T-helper 17 cell (primary cell): ENCODE measurements at places on chromosomes 12 and 14.
A peak's percentile ranks its signal among the peaks of the same experiment; 100 is the strongest.

GRCh38 chr12:84627593-84627992, 285.0 kb downstream of the SLC6A15 start:
- no peak overlapping the region for H3K4me3 ChIP-seq
- no peaks in the 10 kb centered on the region for H3K27me3 ChIP-seq
- no peak overlapping the region for H3K27ac ChIP-seq
- DNase-seq, result no peak

GRCh38 chr14:61608245-61609165, 86.8 kb upstream of the HIF1A start:
- peaks cover 4% of the 10 kb centered on the region for H3K27me3 ChIP-seq
- H3K27ac ChIP-seq, result no peak overlapping the region
- peaks cover 2% of the 10 kb centered on the region for H3K36me3 ChIP-seq
- peaks cover 13% of the 10 kb centered on the region for H3K4me1 ChIP-seq
- no peak overlapping the region for H3K4me3 ChIP-seq

GRCh38 chr12:94560431-94561221, 89.7 kb downstream of the TMCC3 start:
- no peak overlapping the region for H3K4me3 ChIP-seq
- H3K27me3 ChIP-seq, result peaks cover 39% of the 10 kb centered on the region
- no peak for DNase-seq
- H3K27ac ChIP-seq, result no peak overlapping the region

DNA sequence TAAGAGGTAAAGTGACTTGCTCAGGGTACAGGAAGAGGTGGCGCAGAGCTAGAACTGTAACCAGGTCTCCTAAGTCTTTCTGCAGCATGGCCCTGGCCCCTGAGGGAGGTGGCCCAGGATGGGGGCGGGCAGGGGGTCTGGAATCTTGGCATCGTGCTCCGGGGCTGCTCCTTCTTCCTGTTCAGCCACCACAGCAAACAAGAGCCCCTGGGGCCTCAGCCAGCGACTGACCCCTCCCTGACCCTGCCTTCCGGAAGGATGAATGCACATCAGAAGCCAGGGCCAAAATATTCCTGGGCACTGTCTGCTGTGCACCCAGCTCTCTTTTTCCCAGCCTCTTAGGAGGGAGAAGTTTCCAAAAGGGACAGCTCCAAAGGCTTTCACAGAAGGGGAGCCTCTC, 242.8 kb downstream of the DPF3 start:
- H3K4me3 ChIP-seq, result no peak overlapping the region
- H3K27me3 ChIP-seq, result peaks cover 16% of the 10 kb centered on the region
- no peak overlapping the region for H3K27ac ChIP-seq

DNA sequence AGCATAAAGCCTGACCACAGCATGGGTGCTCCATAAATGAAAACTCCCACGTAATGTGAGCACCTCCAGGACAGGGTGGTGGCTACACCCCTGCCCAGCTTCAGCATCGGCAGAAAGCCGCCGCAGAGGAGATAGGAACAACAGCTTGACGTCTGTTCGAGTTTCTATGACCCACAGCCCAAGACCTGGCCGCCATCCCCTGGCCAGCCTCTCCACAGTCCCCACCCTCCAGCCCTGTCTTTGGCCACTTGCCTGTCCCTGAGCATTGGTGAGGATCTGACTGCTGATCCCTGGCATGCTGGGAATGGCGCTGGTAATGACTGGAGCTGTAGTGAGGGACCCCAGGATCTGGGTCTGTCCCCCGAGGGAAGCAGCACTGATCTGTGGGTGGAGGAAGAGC, 21.3 kb downstream of the POU6F1 start:
- H3K4me1 ChIP-seq, result peaks cover 2% of the 10 kb centered on the region
- no peaks in the 10 kb centered on the region for H3K36me3 ChIP-seq
- H3K27ac ChIP-seq, result no peak overlapping the region
- no peak for DNase-seq

DNA sequence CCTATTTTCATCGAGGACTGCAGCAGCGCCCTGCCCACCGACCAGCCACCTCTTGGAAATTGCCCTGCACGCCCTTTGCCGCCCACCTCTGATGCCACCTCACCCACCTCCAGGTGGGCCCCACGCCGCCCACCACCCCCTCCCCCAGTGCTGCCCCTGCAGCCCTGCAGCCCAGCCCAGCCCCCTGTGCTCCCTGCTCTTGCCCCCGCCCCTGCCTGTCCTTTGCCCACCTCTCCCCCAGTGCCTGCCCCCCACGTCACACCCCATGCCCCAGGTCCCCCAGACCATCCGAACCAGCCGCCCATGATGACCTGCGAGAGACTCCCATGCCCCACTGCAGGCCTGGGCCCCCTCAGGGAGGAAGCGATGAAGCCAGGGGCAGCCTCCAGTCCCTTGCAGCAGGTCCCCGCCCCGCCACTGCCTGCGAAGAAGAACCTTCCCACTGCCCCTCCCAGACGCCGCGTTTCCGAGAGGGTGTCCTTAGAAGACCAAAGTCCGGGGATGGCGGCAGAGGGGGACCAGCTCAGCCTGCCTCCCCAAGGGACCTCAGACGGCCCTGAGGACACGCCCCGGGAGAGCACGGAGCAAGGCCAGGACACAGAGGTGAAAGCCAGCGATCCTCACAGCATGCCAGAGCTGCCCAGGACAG, 96.5 kb downstream of the LGMN start:
- H3K4me1 ChIP-seq, result peaks cover 60% of the 10 kb centered on the region
- no peaks in the 10 kb centered on the region for H3K27me3 ChIP-seq
- peak overlapping the region; percentile 96 for H3K4me3 ChIP-seq
- peak overlapping the region; percentile 99 for H3K27ac ChIP-seq
- DNase-seq, result peak; percentile 26

- H3K36me3 ChIP-seq, result no peaks in the 10 kb centered on the region
- peaks cover 75% of the 10 kb centered on the region for H3K27me3 ChIP-seq
- no peak overlapping the region for H3K27ac ChIP-seq
- peaks cover 9% of the 10 kb centered on the region for H3K4me1 ChIP-seq
- no peak for DNase-seq
- H3K4me3 ChIP-seq, result no peak overlapping the region
Measured at GRCh38 chr14:96745500-96746051, 51.6 kb upstream of the VRK1 start.

DNA sequence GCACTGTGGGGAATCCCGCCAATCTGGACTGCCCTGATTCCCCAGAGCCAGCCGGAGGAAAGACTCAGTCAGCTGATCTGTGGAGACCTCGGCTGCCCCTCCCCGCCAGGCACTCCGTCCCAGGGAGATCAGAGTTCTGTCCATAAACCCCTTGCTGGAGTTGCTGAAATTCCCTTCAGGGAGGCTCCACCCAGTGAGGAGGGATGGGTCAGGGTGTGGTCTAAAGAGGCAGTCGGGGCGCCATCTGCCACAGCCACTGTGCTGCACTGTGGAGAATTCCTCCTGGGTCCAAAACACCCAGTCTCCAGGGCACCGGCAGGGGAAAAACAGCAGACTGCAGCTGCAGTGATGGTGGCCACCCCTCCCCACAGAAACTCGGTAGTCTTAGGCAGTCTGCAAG, 1922.3 kb upstream of the FLRT2 start:
- no peak for DNase-seq
- H3K36me3 ChIP-seq, result no peaks in the 10 kb centered on the region
- H3K27me3 ChIP-seq, result no peaks in the 10 kb centered on the region
- H3K4me3 ChIP-seq, result no peak overlapping the region
- no peak overlapping the region for H3K27ac ChIP-seq
- no peaks in the 10 kb centered on the region for H3K4me1 ChIP-seq

DNA sequence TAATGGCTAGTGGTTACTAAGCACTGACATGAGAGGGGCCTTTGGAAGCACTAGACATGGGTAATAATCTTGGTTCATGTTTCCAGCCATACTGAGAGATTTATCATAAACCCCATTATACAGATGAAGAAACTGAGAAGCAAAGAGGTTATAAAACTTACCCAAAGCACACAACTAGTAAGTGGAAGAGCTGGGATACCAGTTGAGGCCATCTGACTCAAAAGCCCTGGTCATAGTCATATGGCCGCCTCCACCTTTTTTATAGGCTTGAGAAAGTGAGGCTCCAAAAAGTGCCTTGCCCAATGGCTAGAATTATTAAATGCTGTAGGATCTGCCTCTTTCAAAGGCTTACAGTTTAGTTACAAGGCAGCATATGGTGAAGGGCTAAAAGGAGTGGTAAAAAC, 944 bp downstream of the TXNRD1 start:
- peak overlapping the region; percentile 87 for H3K4me3 ChIP-seq
- H3K4me1 ChIP-seq, result peaks cover 24% of the 10 kb centered on the region
- DNase-seq, result no peak
- H3K27me3 ChIP-seq, result no peaks in the 10 kb centered on the region

GRCh38 chr14:57364659-57365450, 25.5 kb upstream of the NAA30 start:
- H3K4me1 ChIP-seq, result peaks cover 3% of the 10 kb centered on the region
- H3K36me3 ChIP-seq, result no peaks in the 10 kb centered on the region
- H3K27me3 ChIP-seq, result peaks cover 62% of the 10 kb centered on the region
- no peak overlapping the region for H3K27ac ChIP-seq

- no peak overlapping the region for H3K27ac ChIP-seq
- H3K4me1 ChIP-seq, result no peaks in the 10 kb centered on the region
- no peaks in the 10 kb centered on the region for H3K36me3 ChIP-seq
- no peak for DNase-seq
- H3K27me3 ChIP-seq, result no peaks in the 10 kb centered on the region
- H3K4me3 ChIP-seq, result no peak overlapping the region
Measured at GRCh38 chr12:68521848-68522502, 88.7 kb upstream of the RAP1B start.

- no peaks in the 10 kb centered on the region for H3K36me3 ChIP-seq
- no peak for DNase-seq
- H3K27ac ChIP-seq, result peak overlapping the region; percentile 96
- no peaks in the 10 kb centered on the region for H3K27me3 ChIP-seq
- peak overlapping the region; percentile 92 for H3K4me3 ChIP-seq
Measured at GRCh38 chr14:73753887-73754795, 40.0 kb upstream of the PNMA1 start.

- H3K36me3 ChIP-seq, result no peaks in the 10 kb centered on the region
- peaks cover 19% of the 10 kb centered on the region for H3K4me1 ChIP-seq
- peak overlapping the region; percentile 92 for H3K27ac ChIP-seq
- no peaks in the 10 kb centered on the region for H3K27me3 ChIP-seq
Measured at GRCh38 chr14:81169267-81169666, 51.5 kb downstream of the GTF2A1 start.
